Activated CD8-positive, alpha-beta memory T cell treated with anti-CD3 and anti-CD28 coated beads for 48 hours (primary cell): ENCODE measurements at places on chromosomes 11 and 22.

DNA sequence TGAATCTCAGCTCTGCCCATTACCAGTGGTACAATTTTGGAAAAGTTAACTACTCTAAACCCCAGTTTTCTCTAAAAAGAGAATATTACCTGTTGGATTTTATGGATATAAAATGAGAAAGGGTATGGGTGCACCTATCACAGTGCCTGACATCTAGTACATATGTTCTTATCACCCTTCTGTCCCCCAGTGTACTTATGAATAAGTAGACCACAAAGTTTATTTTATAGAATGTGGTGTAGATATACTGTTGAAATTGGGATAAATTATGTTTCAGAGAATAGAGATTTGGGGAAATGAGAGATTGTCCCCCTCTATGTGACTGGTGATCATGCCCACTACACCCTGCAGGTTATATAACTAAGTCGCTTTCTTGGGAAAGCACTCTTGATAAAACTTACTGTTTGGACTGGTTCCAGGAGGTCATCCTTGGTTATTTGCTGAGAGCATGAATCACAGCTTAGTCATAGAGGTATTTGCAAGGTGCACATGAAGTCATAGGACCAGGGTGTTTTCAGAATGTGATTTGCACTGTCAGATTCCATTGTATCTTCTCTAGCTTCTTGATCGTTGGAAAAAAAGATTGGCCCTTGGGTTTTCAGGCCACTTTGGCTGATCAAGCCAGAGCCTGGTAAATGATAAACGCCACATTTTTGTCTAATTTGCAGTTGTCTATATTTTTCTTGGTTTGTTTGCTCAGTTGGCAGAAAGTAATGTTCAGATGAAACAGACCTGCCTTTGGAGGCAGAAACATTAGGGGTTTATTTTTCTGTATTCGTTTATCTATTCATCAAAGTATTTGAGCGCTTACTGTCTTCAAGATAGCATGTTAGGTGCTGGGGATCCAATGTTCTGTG lies 21.3 kb downstream of the STX3 start:
- DNase-seq, result no peak

GRCh38 chr11:99693941-99694492 lies 673.3 kb downstream of the CNTN5 start:
- no peak for DNase-seq

GRCh38 chr11:123421589-123421988 lies 8.5 kb upstream of the GRAMD1B start:
- DNase-seq, result no peak

GRCh38 chr22:20991252-20992055 lies 9.4 kb downstream of the LZTR1 start:
- no peak for DNase-seq

GRCh38 chr22:31818481-31819392 lies 64.9 kb downstream of the DEPDC5 start:
- DNase-seq, result no peak

DNA sequence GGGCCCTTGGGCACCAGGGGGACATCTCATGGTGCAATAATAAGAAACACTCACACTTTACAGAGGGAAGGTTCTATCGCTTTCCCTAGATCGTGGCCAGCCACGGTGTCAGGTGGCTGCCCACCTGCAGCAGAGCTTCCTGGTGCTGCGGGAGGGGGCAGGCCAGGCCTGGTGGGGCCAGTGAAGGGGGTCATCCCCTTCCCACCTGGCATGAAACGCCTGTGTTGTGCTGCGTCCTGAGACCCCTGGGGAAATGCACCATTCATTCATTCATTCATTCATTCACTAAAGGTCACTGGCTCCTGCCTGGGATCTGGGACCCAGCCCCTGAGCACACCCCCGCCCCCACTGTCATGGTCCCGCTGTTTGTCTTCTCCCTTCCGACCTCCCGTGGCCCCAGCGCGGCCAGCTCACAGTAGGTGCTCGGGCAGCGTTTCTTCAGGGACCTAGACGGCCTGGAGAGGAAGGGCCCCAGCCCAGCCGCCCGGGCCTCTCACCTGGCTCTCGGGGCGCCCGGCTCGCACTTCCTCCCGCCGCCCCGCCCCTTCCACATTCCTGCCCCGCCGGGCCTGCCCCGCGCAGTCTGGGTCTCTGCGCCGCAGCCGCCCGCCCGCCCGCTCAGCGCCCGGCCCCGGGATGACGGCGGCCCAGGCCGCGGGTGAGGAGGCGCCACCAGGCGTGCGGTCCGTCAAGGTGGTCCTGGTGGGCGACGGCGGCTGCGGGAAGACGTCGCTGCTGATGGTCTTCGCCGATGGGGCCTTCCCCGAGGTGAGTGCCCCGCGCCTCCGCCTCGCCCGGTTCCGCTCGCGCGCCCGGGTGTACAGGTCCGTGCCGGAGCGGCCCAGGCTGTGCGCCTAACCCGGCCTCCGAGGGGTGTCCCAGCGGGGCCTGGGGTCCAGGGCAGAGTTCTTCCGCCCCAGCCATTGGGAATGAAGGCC lies at the start of gene RHOD:
Gene RHOD (plus strand): TSS at position 581 of the 938 bp plus-strand sequence. CDS start 56 bp downstream, at position 637.
- DNase-seq, result no peak

DNA sequence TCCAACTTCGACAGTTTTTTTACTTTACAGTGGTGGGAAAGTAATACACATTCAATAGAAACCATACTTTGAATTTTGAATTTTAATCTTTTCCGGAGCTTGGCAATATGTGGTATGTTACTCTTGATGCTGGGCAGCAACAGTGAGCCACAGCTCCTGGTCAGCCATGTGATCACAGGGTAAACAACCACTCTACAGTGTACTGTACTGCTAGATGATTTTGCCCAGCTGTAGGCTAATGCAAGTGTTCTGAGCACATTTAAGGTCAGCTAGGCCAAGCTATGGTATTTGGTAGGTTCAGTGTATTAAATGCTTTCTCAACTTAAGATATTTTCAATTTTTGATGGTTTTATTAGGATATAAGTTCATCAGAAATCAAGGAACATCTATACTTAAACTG lies 48.7 kb upstream of the GRIK4 start:
- no peak for DNase-seq

GRCh38 chr11:33478111-33478573 lies 221.0 kb downstream of the HIPK3 start:
- no peak for DNase-seq

DNA sequence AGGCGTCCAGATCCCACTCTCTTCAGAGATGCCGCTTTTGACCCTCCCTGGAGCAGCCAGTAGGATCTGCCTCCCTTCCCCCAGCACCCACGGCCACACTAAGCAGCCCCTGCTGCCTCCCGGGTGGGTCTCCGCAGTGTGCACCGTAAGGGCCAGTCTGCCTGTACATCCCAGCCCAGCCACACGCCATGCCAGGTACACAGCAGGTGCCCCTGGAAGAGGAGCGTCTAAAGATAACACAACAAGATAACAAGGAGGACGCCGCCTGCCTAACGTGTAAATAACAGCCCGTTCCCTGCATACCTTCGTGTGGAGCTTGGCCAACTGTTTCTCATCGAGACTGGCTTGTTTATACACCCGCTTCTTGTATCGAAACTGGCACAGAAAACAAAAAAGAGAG lies 139.4 kb downstream of the SHANK2 start:
- no peak for DNase-seq

DNA sequence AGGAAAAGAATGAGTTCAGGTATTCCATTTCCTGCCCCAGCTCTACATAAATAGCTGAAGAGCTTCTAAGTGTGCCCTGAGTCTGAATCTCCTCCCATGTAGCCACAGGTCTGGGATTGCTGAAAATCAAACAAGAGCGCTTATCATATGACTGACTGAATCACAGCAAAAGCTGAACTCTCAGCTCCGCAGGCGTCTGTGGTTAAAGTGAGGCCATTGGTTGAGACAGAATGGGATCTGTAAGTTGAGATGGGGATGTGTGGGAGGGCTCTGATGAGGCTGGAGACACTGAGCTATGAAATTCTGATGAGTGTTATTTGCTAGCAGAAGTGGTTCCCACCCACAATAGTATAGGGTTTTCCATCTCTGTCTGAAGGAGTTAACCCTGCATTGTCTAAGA lies 637.0 kb downstream of the OPCML start:
- no peak for DNase-seq

- DNase-seq, result no peak
These were observed 54.2 kb downstream of the EP300 start for GRCh38 chr22:41146573-41146972.

GRCh38 chr22:19631899-19632667 lies 82.2 kb upstream of the SEPTIN5 start:
- DNase-seq, result no peak

DNA sequence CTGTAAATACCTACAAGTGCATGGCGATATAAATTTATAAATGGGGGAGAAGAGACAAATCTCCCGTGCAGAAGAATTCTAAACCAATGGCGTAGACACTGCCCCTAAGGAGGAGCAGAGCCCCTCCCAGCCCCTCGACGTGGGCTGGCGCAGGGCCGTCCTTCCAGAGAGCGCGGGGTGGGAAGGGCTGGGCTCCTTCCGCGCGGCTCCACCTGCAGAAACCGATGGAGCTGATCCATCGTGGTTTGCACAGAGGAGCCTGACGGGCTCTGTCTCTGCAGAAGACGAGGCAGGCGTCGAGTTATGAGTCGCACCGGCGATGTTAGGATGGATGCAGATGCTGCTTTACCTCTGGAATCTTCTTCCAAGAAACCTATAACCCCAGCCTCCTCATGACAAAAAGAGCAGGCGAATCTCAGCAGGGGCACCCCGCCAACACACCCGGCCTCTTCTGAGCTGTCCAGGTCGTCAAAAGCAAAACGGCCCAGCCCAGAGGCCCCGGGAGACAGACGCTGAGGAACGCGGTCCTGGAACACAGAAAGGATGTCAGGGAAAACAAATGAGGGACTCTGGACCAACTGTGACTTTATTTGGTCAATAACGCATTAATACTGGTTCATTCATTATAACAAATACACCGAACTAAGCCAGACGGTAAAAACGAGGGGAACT lies 11.0 kb upstream of the B4GALNT4 start:
- no peak for DNase-seq

- DNase-seq, result no peak
These were observed 28.0 kb downstream of the MOB2 start for GRCh38 chr11:1458340-1459218.
